ENCODE measurements at places on chromosomes 2 and 18.

DNA sequence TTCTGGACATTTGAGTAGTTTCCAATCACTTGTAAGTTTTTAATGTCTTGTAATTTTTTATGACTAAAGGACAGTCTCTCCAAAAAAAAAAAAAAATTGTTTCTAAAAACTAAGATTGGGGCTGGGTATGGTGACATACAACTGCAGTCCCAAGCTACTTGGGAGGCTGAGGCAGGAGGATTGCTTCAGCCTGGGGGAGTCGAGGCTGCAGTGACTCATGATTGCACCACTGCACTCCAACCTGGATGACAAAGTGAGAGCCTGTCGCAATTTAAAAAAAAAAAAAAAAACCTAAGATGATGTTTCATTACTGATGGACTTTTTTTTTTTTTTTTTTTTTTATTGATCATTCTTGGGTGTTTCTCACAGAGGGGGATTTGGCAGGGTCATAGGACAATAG lies 34.4 kb upstream of the PKDCC start:
- DNase-seq, result no peak

DNA sequence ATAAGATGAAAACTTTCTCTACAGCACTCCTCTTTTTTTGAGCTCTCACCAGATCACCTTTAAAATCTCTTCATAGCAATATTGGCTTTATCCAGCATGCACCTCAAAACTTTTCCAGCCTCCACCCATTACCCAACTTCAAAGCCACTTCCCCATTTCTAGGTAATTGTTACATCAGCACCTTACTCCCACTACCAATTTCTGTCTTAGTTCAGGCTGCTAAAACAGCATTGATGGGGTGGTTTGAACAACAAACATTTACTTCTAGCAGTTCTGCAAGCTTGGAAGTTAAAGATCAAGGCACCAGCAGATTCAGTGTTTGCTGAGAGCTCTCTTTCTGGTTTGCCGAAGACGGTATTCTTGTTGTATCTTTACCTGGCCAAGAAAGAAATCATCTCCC lies 114.0 kb upstream of the SLC39A10 start:
- no peak for DNase-seq

DNA sequence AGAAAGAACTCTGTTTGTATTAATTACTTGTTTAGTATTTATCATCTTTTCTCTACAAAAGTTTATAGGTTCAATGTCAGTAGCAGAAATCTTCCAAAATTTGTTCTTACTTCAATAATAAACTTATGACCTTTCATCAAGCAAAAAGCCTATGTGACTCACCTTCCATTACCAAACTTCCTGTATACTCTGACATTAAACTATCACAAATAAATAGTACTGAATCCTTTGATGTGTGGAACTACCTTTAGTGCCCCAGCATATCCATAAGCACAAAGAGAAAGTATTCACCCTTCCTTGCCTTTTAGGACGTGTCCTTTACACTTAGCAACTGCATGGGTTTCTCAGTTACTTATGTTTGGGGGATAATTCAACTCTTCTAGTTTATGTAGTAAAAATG lies 166.0 kb downstream of the EHBP1 start:
- no peak for DNase-seq

- DNase-seq, result no peak
Measured at GRCh38 chr2:140580532-140581151, 1550.2 kb downstream of the LRP1B start.

DNA sequence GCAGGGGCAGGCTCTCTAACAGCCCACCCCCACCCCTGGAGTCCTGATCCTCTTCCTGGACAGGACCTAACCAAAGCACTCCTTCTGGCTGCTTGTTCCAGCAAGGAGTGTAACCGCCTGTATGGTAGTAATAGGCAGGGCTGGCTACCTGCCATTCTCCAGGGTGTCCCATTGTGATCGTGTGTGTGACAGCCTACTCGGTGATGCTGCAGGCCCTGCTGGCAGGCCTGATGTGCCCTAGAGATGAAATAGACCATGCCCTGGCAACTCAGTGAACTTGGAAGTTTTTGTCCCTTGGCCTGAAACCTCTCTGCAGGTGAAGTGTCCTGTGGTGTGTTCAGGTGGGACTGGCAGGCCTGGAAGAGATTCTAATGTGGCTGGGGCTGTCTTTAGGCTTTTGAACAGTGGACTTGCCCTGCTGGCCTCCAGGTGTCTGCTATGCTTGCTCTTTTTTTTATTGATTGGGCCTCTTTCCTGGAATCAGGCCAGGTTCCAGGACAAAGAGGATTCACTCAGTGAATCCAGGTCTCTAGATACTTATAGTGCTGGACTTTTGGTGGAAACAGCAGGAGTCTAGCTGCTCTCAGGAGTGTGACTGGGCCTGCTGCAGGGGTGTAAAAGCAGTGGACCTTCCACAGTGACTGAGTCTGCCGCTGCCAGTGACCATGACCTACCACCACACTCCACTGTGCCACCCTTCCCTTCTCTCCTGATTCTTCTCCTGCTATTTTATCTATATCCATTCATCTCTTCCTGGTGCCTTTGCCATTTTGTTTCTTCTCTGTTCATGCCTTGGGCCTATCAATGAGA lies 132.1 kb downstream of the CTIF start:
- DNase-seq, result no peak

DNA sequence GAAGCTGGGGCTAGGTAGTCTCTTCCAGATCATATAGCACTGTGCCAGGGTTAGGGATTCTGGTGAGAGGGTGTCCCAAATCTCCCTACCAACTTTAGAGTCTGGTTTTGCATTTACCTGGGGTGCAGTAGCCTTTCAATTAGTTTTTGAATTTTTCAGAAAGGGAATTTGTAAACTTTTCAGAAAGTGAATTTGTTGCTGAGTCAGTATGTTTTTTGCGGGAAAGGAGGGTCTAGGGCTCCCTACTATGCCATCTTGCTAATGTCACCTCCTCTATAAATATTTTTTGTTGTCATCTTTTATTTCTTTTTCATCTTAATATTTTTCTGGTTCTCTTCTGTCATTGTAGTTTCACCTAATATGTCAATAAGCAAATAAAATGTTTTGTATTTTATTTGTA lies 95.8 kb upstream of the FAM98A start:
- no peak for DNase-seq
